Amniotic stem cell (primary cell): ENCODE measurements at places on chromosomes 3 and 15.

DNA sequence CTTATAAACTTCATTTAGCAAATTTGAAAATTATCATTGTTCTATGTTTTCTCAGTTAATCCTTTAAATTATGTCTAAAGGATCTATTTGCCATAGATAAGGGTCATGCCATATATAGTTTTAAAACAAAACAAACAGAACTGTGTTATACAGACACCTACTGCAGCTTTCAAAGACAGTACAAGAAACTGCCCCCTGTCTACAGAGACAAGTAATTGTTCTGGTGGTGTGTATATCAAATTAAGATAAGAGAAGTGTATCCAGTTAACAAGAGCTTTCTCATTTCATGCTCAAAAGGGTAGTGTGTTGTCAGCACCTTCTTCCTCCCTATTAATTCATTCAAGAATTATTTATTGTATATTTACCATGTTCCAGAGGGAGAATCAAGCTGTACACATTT, 201.2 kb downstream of the FMN1 start:
- DNase-seq, result no peak

DNA sequence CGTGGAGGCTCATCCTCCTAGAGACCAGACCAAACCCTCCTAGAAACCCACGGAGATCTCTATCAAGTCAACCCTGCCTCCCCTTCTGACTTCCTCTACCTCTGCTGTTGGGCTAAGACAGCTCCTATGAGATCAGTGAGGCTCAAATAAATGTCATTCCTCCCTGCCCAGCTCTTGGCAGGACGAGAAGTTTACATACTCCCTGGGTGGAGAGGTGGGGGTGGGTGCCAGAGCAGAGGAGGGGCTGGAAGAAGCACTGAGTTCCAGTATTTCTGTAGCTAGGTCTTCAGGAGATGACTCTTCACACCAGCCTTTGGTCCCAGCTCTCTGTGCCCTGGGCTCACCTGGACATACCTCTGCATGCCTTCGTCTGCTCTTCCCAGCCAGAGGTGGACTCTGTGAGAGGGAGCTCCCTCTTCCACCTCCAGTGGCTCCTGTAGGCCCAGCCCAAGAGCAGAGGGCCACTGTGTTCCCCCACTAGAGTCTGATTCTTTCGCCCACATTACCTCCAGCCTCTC, 42.4 kb upstream of the TLE3 start:
- DNase-seq, result no peak

GRCh38 chr15:98358971-98359370, 289.4 kb upstream of the IGF1R start:
- no peak for DNase-seq

- DNase-seq, result no peak
These were observed 6.5 kb downstream of the METTL6 start for GRCh38 chr3:15420871-15421270.
